ENCODE measurements at places on chromosomes 4 and X.

GRCh38 chr4:34046580-34046979 lies 2197.7 kb downstream of the ARAP2 start:
- no peak for DNase-seq

- DNase-seq = no peak
These were observed 66.0 kb upstream of the C4orf54 start for GRCh38 chr4:99723612-99724011.

DNA sequence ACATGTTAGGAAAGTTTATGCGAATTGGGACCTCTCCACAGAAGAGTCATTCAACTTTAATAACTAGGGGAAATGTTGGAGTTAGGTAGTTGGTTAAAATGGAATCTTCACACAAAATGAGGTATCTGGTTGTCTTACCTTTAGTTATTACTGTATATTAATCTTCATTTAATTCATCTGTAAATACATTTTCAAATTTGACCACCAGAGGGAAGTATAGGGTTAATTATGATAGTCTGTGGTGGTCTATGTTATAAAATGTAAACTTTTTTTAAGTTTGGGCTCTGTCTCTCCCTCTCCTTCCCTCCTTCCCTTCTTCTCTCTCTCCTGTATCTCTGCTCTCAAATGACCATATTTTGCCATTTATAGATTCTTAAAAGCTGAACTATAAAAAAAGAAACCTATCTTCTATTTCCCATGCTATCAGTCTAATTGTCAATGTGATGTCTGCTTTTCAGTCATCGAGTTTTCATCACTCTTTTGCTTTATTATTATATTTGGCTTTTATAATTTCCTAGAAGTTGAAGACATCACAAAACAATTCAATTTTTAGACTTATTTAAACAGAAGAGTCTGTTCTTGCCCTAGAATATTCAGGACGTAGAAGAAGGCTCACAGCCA lies 49.8 kb downstream of the TMEM144 start:
- no peak for DNase-seq

DNA sequence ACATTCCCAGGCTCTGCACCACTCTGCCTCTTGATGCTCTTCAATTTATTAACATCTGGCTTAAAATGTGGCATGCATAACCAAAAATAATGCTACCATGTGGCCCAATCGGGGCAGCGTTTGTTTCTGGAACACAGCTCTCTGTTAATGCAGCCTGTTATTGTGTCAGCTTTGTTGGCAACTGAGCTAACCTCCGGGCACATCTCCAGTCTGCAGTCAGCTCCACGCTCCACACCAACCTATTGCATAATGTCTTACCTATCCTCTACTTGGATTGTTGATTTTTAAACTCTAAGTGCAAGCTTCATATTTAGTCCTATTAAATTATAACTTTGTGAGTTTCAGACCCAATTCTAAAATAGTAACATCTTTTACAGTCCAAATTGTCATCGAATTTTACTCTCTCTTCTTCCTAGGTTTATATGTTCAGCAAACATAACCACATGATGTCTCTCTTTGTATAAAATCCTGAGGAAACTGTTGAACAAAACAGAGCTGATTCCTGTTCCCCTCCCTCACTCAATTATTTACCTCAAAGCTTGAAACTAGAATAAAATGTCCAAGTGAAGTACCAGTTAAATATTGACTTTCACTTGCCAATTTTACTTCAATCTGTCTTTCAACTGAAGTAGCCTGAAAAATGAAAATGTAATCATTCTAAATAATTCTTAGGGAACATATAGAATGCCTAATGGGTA lies 92.2 kb upstream of the RAPGEF2 start:
- DNase-seq = no peak

GRCh38 chr4:98919996-98920395 lies 8.9 kb downstream of the EIF4E start:
- DNase-seq = no peak

- no peak for DNase-seq
These were observed 151.3 kb downstream of the DCLK2 start for GRCh38 chr4:150229520-150229919.

DNA sequence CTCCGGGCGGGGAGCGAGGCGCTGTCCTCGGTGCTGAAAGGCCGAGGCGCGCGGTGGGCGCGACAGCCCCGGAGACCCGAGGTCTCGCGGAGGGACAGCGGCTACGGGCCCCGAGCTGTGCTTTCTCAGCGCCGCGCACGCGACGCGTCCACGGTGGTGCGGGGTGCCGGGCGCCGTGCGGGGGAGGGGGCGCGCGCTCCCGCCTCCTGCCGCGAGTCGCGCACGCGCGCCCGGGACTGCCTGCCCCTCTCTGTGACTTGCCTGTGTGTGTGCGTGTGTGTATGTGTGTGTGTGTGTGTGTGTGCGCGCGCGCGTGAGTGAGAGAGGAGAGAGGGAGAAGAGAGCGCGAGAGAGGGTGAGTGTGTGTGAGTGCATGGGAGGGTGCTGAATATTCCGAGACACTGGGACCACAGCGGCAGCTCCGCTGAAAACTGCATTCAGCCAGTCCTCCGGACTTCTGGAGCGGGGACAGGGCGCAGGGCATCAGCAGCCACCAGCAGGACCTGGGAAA lies at the start of gene GRIA2:
Gene GRIA2 (plus strand): TSS at position 358 of the 511 bp plus-strand sequence. CDS start 315 bp downstream, outside the sequence.
- DNase-seq = peak; percentile 36
